ENCODE measurements at places on chromosomes 3 and 15. TPM values are rescaled to one million over a fixed set of nuclear protein-coding genes. Genes with fewer than 3 reads are reported as not detected.

- DNase-seq: no peak
Measured at GRCh38 chr3:31968369-31968926, 12.6 kb downstream of the OSBPL10 start.

DNA sequence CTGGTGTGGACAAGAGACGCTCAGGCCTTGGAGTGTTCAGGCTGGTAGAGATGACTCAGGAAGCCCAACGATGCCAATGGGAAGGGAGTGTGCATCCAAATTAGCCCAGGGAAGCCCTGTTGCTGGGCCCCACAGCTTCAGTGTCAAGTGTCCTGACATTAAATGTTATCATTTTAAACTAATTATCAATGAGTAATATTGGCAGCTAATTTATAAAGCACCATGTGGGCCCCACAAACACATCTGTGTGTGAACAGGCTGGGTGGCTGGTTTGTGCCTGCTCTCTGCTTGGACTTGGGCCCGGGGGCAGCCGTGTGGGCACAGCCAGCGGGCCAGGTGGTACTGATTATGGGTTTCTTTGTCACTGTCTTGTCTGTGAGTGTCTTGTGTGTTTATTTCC is 15.0 kb downstream of the FBLN2 start:
- DNase-seq: no peak

- DNase-seq: no peak
Measured at GRCh38 chr3:125079675-125080045, 23.9 kb upstream of the HEG1 start.

GRCh38 chr3:16975083-16975482 is 90.3 kb downstream of the PLCL2 start:
- DNase-seq: no peak

DNA sequence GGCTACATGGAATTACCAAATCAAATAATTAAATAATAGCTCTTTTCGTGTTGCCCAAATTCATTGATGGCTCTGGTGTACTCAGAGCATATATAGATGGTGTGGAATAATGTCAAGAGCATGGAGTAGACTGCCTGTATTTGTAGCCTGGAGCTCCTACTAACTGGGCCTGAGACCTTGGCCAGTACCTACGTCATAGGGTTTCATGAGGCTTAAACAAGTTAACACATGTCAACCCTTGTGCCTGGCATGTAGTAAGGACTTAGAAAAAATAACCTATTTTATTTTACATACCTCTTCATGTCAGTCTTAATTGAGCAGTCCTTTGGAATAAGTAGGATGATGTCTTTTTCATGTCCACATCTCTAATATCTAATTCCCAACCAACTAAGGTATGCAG is 223.7 kb upstream of the DPH6 start:
- no peak for DNase-seq

AP2M1 gene
- total RNA-seq: 403 TPM

Data from H1 (cell line).